ENCODE measurements at places on chromosomes 12 and 14. TPM values are rescaled to one million over a fixed set of nuclear protein-coding genes. Genes with fewer than 3 reads are reported as not detected.

DNA sequence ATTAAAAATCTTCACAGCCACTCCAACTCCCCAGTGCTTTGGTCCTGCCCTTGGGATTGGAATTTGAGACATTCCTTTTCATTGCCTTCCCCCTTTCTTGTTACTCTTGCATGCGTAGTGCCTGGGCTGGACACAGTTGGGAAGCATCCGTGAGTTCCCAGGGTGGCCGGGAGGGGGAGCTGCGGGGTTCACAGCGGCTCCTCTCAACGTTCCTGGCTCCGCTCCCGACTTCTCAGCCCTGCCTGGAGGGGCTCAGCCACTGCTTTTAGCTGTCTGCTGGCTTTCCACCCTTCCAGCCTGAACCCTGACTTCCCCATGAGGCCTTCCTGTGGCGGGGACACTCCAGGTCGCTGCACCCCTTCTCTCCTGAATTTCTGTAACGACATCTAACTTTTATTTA lies 3.2 kb downstream of the TEX52 start:
- peak; percentile 92 for DNase-seq

Gene SCN8A
- 0.83 TPM for total RNA-seq

GRCh38 chr12:107379852-107380567 lies 286.7 kb upstream of the CRY1 start:
- DNase-seq, result no peak

DNA sequence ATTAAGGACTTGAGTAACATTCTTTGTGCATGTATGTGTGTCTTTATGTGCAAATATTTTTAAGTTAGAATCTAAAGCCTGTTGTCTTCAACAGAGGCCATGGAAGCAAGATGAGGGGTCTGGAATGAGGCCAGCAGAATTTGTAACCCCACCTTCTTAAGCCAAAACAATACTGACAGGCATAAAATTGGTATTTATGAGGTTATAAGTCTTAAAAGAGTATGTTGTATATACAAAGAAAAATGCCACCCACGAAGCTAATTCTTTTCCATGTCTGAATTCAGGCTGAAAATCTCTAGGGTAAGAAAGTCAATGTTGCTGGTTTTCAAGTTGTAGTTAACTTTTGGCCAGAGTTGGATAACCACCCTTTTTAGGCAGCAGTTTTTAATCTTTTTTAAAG lies 86.2 kb upstream of the TMTC1 start:
- no peak for DNase-seq

Gene CHGA
- total RNA-seq, result 0.99 TPM

DNA sequence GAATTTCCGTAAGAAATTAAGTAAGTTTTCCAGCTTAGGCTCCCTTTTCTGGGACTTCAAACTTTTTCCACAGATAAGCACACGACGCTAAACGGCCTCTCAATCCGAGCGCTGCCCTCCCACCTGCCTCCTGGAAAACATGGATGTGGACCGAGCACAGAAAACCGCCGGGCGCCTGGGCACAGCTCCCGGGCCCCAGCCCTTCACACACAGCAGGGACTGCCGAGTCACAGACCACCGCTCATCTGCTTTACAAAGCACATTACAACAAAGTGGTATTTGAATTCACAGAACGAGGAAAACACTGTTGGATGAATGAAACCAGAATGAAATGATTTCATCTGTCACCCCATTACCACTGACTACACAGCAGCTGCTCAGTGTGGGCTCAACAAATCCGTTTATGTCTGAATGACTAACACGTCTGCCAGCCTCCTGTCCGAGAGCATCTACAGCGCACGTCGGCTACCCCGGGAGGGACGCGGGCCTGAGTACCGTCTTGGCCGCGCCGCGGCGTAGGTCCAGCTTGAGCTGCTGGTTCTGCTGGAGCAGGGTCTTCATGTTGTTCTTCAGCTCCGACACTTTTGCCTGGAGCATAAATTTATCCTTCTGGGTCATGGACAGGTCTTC lies 13.1 kb upstream of the ANKLE2 start:
- DNase-seq, result no peak

DNA sequence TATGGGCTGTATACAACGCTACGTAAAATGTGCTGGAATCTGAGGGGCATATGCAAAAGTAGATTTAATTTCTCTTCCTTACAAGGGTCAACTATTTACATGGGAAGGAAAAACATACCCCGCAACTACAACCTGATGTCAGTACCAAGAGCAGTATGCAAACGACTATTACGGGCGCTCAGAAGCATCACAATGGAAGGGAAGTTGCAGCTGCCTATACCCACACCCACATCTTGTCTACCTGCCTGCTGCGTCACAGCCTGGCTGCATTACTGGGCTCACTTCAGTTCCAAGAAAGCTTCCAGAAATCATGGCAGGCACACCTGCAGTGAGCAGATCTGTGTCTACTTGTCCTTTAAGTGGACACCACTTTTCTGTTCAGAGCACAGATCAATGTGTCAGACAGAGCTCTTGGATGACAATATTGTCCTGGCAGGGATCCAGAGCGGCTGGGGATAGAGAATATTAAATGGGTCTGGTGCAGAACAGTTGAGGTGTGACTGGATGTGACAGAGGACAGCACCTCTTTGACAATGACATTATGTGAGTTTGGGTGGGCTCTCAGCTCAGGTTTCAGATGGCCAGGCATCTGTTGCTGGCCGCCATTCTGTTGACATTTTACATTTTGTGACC lies 41.5 kb upstream of the GNG2 start:
- no peak for DNase-seq

- DNase-seq, result no peak
These were observed 293.7 kb upstream of the CLEC14A start for GRCh38 chr14:38549564-38549963.

Gene IAPP
- not detected for total RNA-seq

- no peak for DNase-seq
These were observed 50.4 kb downstream of the ATG14 start for GRCh38 chr14:55361190-55361589.

DNA sequence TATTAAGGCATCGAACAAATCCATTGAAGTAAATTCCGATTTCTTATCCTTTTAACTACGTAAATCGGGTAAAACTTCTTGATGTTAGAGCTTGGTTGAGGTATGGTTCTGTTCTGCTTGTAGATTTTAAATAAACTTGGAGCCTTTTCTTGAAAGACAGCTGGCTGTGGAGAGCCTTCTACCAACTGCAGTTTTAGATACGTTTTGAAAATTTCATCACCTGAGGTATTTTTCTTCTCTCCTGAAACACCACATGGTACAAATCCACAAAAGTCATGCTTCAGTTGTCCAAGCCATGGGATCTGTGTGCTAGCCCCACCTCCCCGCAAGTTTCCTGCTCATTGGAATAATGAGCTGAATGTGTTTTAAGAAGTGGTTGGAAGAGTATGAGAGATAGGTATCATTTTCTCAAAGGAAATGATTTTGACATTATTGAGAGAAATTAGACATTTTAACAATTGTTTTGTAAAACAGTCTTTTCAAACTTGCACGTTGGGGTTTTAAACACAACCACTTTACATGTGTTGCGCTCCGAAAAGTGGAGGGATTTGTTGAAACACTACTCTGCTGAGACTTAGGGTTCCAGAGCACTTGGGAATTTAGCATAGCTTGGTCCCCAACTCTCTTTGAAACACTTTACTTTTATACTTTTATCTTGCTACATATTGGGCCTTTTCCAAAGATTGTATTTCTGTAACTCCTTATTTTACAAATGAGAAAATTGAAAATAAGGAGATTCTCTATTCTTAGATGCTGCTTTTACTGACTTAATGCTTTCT lies 1.4 kb downstream of the PPM1A start:
- no peak for DNase-seq

Gene SLC39A5
- total RNA-seq, result not detected

GRCh38 chr14:79413734-79414428 lies 797.4 kb downstream of the DIO2 start:
- no peak for DNase-seq

Gene BEGAIN
- total RNA-seq, result 1.4 TPM

DNA sequence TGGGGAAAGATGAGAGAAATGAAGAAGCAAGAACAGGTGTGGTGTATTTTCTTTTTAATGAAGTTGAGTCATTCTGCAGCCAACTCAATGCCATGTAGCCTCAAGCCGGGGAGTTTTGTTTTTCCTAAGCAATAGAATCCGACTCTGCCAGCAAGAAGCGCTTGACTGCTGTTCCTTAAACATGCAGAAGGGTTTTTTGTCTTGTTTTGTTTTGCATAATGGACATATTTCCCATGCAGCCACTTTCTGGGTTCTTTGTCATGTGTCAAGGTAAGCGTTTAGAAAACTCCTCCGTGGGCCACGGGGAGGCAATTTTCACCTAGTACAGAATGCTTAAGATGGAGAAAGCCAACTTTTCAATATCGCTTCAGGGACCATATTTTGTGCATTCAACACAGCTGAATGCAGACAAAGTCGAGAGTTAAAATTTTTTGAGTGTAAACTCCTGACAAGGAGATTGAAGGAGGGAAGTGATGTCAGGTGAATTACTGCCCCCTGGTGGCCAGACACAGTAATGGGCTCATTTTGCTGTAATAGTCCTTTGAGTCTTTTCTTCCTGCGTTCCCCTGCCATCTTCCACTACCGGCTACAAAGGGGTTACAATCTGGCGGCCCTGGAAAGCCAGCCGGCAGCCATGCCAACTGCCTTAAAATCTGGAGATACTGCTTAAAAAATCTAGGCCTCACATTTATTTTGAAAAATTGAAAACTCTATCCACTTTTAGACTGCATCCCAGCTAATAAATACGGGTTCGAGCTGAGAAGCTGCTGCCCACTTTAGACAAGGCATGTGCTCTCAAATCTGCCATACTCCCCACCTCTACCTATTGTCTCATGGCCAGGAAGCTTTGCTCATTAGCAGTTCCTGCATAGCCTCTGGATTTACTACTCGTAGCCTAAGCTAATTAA lies 3.2 kb upstream of the FICD start:
- DNase-seq, result peak; percentile 81

- DNase-seq, result peak; percentile 88
These were observed 211.3 kb upstream of the KRR1 start for GRCh38 chr12:75722714-75723200.

- no peak for DNase-seq
These were observed 1.7 kb downstream of the RARG start for GRCh38 chr12:53230108-53230845.

- peak; percentile 98 for DNase-seq
These were observed 5.0 kb upstream of the MMP19 start for GRCh38 chr12:55847603-55848291.

DNA sequence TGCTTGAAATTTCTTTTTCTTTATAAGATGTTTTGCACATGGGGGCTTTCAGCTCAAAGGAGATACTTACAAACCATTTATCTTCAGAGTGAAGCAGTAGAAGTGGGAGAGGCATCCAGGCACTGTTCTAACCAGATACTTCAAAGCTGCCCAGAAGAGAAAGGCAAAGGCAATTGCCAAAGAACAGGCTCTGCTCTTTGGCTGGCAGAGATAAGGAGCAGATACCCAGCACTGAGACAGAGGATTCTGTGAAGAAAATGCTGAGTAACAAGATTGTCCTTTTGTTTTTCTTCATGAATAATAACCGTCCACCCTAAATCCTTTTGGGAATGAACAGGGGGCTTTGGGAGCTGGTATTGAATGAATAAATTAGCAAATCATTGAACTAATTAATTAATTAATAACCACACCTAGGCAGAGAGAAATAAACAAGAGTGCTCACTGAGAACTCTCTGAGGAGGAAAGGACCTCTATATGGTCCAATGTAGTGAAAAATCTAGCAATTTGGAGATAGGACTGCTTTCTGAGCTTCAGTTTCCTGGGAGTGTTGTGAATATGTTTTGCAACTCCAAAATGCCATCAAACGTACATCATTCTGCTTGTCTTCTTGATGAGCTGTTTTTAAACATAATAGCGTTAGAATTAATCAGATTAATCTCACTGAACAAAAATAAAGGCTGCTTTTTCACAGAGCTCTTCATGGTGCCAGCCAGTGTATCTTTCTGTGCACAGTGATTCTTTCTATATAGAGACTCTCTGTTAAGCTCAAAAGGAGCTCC lies 192.8 kb upstream of the AMIGO2 start:
- no peak for DNase-seq

DNA sequence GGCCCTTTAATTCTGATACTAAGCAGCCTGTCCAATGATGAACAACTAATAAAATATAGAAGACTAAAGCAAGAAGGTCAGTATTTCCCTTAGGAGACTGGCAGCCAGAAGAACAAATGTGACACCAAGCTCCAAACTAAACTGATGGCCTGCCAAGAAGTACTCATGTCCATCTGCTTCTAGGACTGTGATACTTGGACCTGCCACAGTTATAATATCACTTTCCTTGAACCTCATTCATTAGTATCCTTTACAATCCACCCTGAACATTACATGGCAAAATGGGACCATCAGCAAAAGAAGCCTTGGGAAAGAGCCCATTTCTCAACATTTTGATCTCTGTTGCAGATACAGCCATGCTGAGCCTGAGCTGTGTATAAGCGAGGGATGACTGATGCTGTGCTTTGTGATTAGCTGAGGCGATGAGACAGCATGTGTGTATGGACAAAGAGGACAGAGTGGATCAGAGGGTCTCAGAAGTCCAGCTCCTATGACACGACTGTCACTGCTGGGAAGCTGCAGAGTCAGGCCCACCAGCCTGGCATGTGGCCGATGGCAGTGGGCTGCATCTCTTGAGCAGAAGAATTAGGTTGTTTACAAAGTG lies 73.9 kb downstream of the TGFB3 start:
- no peak for DNase-seq

DNA sequence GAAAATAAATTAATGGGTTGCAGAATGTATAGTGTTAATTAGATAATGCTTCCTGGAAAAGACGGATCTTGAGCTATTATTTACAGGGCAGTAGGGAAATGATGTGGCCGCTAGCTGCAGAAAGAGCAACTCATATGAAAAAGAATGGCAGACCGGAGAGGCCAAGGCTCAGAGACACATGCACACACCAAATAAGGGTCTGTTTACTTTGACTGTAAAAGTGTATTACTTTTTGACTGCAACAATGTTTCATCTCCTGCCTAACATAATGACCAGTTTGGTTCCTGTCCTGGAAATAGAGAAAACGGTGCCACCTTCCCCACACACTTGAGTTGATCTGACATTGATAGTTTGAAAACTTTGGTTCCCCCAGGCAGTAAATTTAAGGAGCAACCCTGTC lies 290.9 kb downstream of the CACNA1C start:
- DNase-seq, result no peak

GRCh38 chr12:64621257-64621942 lies 11.1 kb downstream of the RASSF3 start:
- DNase-seq, result no peak

GRCh38 chr14:94681300-94682060 lies 69.3 kb downstream of the SERPINA3 start:
- peak; percentile 45 for DNase-seq

- no peak for DNase-seq
These were observed 108.5 kb downstream of the GCH1 start for GRCh38 chr14:54794159-54794558.

GRCh38 chr14:92952481-92953298 lies 29.7 kb downstream of the CHGA start:
- DNase-seq, result no peak

DNA sequence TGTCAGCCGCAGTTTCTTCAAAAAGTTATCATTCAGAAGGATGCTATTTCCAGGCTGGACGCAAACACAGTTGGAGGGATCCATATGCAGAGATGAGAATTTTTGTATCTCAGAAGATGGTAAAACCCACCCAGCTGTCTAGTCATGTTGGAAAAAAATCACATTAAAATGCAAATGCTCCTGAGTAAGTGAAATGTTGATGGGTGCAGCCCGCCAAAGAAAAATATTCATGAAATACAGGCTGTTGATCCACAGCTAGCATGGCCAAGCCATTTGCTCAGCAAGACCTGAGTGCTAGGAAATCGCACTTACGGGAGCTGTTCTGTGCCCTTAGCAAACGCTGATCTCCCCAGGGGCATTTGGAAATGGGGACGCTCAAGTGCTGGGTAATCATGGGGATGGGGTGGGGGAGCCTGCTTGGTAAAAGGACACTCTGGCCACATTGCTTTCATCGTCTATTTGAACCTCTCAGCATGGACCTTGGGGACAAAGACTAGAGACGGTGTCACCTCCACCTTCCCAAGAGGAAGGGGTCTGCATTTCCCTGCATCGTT lies 25.7 kb downstream of the TUNAR start:
- DNase-seq, result no peak
